ENCODE measurements at places on chromosomes 7 and 10.

GRCh38 chr10:33635967-33636515, 301.6 kb upstream of the NRP1 start:
- DNase-seq: no peak

DNA sequence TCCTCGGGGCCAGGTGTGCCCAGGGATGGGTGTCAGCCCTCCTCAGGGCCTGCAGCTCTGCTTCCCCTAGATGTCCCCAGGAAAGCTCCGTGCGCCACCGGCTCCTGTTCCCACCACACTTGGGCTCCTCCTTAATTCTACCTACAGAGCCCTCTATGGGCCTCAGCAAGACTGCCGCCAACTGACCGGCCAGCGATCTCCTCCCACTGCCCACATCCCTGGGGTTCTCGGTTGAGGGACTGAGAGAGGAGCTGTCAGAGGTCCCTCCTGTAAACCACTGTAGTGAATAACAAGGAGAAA, 5.3 kb upstream of the LDB3 start:
- DNase-seq: no peak

GRCh38 chr10:84329196-84329611, 815 bp downstream of the CCSER2 start:
- DNase-seq: peak; percentile 75

- DNase-seq: peak; percentile 50
These were observed 10.4 kb downstream of the STMP1 start for GRCh38 chr7:135672560-135673359.

GRCh38 chr10:117876210-117876609, 170.5 kb downstream of the RAB11FIP2 start:
- no peak for DNase-seq

- DNase-seq: no peak
These were observed 252.9 kb downstream of the THSD7A start for GRCh38 chr7:11579141-11579540.

DNA sequence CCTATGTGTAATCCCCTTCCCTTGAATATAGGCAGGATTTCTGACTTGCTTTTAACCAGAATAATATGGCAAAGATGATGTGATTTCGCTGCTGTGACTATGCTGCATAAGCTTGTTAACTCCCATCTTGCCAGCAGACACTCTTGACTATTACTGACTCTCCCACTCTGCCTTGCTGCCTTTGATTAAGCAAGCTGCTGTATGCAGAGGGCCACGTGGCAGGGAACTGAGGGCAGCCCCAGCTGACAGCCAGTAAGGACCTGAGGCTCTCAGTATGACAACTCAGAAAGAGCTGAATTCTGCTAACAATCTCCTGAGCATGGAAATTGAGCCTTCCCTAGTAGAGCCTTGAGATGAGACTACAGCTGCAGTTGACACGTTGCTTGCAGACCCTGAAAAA, 279.4 kb upstream of the CACNA2D1 start:
- no peak for DNase-seq

DNA sequence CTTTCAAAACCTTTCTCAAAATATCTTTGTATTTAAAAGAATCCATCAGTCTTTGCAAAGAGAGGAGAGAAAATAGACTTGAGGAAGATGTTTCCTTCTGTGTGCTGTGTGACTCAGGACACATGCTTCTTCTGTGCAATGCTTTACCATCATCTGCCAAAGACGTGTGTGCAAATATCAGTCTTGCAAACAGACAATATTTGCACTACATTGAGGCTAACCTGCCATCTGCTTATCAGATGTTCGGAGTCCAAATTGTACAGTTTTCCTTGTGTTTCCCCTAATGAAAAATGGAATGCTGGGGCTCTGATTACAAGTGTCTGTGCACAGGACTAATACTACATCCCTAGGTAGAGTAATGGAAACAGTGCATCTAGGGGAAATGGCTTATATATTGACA, 353.1 kb upstream of the LRRTM3 start:
- no peak for DNase-seq

GRCh38 chr7:43756368-43757072, 2.0 kb upstream of the BLVRA start:
- peak; percentile 90 for DNase-seq

GRCh38 chr10:132850896-132851295, 64.9 kb upstream of the NKX6-2 start:
- no peak for DNase-seq

GRCh38 chr7:86926732-86927131, 132.7 kb downstream of the ELAPOR2 start:
- peak; percentile 63 for DNase-seq

DNA sequence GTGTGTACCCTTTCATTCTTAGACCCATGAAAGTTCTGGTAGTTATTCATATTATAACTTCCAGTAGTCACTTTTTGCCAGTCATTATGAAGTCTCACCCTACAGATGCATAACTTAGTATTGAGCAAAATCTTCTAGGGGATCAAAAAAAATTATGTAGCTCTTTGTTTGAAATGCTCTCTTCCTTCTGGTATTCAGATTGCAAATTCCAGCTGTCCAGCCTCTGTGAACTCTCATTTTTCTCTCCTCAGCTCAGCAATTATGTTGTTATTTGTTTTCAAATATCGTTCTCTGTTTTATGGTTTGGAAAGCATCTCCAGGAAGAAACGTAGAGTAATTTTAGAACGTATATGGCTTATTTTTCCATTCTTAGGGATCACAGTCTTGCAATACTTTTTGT, 442.5 kb downstream of the SEMA3D start:
- DNase-seq: no peak

GRCh38 chr10:21497177-21497807, 28.2 kb downstream of the SKIDA1 start:
- DNase-seq: peak; percentile 89

GRCh38 chr7:157944734-157945291, 608.0 kb downstream of the DNAJB6 start:
- no peak for DNase-seq

DNA sequence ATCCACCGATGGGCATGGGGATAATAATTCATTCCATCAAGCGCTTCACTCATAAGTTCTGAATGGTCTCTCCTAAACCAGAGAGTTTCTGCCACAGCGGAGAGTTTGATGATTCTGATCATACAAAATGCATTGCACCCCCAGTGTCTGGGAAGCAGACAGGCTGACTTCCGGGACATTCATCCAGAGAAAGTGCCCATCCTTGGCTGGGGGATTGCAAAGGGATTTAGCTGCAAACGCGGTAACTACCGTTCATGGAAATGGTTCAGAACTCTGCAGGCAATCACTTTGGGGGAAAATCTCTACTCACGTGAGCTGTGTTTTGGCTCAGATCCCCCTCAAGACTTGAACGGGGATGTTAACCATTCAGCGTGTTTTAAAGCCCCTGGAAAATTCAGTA, 33.4 kb upstream of the CALN1 start:
- no peak for DNase-seq

DNA sequence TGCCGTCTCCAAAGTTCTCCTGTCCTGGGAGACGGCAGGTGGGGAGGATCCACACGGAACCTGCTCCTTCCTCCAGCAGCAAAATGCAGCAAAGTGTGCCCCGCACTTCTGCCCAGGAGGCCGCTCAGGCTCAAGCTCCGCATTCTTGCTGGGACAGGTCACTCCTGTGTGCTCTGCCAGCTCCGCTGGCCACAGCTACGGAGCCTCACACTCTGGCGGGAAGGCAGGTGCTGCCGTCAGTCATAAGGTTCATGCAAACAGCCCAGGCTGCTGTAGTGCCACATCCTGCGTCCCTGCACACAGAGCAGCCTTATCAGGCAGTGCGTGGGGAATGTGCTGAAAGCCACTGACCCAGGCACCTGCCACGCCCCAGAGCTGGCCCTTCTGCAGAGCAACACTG, 22.4 kb downstream of the ADGRA1 start:
- DNase-seq: no peak

DNA sequence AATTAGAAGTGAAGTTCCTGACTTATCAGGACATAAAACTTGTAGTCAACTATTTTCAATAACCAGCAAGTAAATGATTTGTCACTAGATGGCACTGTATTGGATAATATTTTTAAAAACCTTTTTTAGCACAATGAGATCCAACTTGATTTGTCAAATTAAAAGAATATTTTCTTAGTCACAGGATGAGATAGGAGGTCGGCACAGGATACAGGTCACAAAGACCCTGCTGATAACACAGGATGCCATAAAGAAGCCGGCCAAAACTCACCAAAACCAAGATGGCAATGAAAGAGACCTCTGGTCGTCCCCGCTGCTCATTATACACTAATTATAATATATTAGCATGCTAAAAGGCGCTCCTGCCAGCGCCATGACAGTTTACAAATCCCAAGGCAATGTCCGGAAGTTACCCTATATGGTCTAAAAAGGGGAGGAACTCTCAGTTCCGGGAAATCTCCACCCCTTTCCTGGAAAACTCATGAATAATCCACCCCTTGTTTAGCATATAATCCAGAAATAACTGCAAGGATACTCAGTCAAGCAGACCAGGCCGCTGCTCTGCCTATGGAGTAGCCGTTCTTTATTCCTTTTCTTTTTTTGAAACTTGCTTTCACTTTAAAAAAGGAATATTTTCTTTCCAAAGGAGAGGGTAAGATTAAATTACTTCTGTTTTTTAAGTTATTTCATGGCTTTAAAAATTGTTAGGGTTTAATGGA, 255.7 kb upstream of the MKLN1 start:
- peak; percentile 78 for DNase-seq

DNA sequence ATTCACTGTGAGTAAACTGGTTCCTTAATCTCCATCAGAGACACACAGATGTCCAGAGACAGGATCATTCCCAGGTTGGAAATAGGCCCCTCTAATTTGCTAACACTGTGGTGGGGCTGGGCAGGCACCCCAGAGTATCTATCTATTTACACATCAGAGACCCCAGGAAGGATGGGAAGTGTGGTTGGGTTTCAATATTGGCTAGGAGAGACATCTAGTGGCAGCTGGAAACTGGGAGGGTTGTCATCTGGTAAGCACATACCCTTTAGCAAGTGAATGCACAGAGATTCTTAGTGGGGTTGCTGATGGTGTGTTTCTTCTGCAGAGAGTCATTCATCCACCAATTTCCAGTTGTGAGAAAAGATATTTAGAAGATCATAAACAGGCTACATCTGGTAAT, 36.0 kb upstream of the NRG3 start:
- DNase-seq: no peak

DNA sequence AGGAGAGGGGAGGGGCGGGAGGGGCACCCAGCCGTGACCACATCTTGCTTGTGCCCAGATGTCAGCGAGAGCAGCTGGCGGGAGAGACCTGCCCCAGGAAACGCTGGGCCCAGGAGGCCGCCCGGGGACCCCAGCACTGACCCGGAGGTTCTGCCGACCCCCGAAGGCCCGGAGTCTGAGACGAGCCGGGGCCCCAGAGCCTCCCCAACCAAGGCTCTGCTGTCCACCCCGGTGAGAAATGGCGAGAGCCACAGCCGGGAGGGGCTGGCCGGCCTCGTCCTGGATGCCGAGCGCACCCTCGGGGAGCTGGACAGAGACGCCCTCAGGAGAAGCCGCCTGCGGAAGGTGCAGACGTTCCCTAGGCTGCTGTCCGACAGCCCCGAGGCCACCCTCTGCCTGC, 25.9 kb downstream of the KNDC1 start:
- DNase-seq: no peak

DNA sequence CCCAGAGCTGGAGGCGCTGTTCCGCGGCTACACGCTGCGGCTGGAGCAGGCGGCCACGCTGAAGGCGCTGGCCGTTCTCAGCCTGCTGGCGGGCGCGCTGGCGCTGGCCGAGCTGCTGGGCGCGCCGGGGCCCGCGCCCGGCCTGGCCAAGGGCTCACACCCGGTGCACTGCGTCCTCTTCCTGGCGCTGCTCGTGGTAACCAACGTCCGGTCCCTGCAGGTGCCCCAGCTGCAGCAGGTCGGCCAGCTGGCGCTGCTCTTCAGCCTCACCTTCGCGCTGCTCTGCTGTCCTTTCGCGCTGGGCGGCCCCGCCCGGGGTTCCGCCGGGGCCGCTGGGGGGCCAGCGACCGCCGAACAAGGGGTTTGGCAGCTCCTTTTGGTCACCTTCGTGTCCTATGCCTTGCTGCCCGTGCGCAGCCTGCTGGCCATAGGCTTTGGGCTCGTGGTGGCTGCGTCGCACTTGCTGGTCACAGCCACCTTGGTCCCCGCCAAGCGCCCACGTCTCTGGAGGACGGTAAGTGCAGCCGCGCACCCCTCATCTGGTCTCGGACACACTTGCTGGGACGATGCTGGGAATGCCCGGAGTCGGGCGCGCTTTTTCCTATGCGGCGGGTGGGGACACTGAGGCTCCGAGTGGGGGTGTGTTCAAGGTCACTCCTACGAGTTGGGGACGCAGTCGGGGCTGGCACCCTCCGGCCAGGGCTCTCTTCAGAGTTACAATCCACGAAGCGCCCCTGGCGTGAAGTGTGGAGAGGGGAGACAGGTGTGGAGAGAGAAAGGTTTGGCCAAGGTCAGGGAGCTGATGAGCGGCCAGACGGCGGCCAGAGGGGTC, 717 bp downstream of the ADCY1 start:
- no peak for DNase-seq

DNA sequence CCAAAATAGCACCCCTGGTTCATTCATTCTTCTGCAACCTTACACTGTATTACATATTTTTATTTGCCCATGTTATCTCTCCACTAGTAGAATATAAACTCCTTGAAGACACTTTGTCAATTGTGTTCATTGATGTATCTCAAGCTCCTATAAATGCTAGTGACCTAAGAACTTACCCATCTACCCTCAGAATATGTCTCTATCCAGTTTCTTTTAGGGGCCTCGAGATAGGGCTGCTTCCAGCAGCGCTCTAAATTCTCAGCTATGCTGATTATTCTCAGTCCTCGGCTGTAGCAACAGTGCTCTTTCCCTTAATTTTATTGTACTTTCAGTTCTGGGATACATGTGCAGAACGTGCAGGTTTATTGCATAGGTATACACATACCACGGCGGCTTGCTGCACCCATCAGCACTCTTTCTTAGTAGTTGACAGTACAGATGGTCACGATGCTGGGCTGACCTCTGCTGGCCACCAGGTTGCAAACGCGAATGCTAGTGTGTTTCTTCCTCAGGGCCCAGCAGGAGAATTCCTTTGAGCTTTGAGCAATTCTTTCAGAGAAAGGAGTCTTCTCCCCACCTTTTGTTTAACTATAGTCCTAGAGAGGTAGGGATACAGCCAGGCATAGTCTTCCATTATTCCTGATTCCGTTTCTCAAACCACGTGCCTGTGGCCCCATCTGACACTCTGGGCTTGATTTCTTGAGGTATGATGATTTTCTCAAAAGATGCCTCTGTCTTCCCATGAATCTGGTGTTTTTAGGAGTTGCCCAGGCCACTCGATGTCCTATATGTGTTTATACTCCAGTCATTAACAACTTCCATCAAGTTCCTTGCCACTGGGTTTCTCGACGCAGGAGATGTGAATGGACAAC, 49.1 kb upstream of the CDC14C start:
- DNase-seq: peak; percentile 66

Data from suppressor macrophage treated with lipopolysaccharide for 1 hour (primary cell).